ENCODE measurements at places on chromosomes 1 and 21. TPM values are rescaled to one million over a fixed set of nuclear protein-coding genes. Genes with fewer than 3 reads are reported as not detected.

DNA sequence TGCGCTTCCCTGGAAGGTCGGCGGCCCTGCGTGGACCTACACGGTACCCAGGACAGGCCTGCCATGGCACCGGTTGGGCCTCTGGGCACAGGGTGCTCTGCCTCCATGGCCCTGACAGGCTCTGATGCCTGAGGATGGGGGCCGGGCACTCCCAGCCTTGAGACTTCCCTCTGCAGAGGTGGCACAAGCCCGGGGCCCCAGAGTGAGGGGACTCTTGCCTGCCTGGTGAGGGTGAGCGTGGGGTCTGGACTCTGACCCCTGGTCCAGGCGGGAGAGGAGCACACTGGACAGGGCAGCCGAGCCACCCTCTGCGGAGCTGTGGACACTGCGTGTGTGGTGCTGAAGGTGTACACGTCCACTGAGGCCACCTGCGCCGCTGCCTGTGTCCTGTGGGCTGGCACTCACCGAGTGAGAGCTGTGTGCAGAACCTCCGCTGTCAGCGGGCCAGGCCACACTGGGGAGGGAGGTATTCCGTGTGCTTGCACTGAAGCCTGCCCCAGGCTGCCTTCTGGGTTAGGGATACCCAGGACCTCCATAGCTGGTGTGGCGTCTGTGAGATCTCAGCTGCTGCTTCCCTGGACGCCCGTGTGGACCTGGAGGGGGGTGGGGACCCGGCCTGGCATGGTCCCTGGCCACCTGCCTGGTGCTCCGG is 10.4 kb downstream of the SKI start:
- H3K36me3 ChIP-seq: peaks cover 4% of the 10 kb centered on the region
- DNase-seq: no peak
- H3K27ac ChIP-seq: no peak overlapping the region
- H3K4me3 ChIP-seq: no peak overlapping the region

GRCh38 chr1:83827741-83828140 is 171.2 kb downstream of the TTLL7 start:
- H3K4me3 ChIP-seq: no peak overlapping the region
- H3K27ac ChIP-seq: no peak overlapping the region
- H3K4me1 ChIP-seq: peaks cover 17% of the 10 kb centered on the region
- DNase-seq: no peak

GRCh38 chr1:102879439-102879993 is 228.8 kb downstream of the COL11A1 start:
- no peak overlapping the region for H3K4me3 ChIP-seq
- H3K4me1 ChIP-seq: peaks cover 1% of the 10 kb centered on the region
- no peak for DNase-seq
- H3K36me3 ChIP-seq: no peaks in the 10 kb centered on the region
- no peak overlapping the region for H3K27ac ChIP-seq
- H3K27me3 ChIP-seq: no peaks in the 10 kb centered on the region

The AGPAT3 gene
- total RNA-seq: 55.2 TPM
